ENCODE measurements at places on chromosomes 1 and 21.

- DNase-seq, result no peak
Observed at GRCh38 chr1:103859721-103860120, 110.0 kb downstream of the AMY1C start.

- no peak for DNase-seq
Observed at GRCh38 chr1:216958569-216958968, 235.3 kb upstream of the ESRRG start.

- no peak for DNase-seq
Observed at GRCh38 chr1:150385537-150386445, 21.8 kb downstream of the RPRD2 start.

DNA sequence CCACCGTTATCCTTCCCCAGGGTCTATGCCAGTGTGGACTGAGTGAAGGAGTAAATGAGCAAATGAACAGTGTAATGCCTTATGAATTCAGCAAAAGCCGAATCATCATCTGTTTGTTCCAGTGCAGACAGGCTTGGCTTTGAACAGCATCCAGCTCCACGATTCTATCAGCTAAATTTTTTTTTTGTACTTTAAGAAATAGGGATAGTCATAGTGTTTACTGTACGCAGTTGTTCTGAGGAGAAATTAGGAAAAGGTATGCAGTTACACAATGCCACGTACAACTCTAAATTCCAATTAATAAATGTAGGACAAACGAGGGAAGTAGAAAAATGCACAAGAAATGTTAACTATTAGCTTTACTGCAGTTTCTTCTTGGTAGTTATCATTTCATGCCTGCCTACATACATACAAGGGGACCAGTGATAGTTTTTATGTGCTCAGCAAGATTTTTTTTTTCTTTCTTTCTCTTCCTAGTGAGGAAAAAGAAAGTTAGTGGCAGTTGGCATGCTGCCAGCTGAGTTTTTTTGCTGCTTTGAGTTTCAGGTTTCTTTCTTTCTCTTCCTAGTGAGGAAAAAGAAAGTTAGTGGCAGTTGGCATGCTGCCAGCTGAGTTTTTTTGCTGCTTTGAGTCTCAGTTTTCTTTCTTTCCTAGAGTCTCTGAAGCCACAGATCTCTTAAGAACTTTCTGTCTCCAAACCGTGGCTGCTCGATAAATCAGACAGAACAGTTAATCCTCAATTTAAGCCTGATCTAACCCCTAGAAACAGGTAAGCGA is at the start of gene IFI44L:
TSS of gene IFI44L (plus strand) at position 646 of the 777 bp plus-strand sequence. CDS start 7,468 bp downstream, outside the sequence.
- peak; percentile 39 for DNase-seq

DNA sequence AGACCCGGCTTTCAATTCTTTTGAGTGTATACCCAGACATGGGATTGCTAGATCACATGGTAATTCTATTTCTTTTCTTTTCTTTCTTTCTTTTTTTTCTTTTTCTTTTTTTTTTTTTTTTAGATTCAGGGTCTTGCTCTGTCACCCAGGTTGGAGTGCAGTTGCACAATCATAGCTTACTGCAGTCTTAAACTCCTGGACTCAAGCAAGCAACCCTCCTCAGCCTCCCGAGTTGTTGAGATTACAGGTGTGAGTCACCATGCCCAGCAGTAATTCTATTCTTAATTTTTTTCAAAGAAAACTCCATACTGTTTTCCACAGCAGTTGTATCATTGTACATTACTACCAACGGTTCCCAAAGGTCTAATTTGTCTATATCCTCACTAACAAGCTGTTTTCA is 13.5 kb upstream of the RNF186 start:
- DNase-seq, result no peak

DNA sequence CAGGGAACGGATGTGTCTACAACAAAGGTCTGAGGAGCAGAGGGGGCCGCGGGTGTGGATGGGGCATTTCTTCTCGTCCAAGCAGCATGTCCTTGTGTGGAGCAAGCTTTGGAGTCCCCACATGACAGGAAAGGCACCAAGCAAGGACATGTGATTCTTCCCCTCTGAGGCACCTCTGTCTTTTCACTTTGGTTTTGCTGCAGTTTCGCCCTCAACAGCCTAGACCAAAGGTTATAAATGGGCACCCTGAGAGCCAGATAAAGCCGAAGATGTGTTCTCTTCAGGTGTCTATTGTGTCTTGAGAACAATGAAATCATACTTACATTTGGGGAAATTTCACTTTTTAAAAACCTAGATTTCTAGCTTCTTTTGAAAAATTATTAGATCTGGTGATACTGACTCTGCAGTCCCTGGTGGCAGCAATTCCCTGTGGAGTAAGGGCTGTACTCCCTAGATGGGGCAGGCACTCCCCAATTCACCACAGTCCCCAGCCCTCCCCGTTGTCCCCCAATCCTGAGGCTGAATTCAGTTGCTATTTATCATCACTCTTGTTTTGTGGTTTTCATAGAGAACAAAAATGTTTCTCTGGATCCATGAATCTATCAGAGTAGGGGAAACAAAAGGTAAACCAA is 28.8 kb upstream of the IKBKE start:
- no peak for DNase-seq

DNA sequence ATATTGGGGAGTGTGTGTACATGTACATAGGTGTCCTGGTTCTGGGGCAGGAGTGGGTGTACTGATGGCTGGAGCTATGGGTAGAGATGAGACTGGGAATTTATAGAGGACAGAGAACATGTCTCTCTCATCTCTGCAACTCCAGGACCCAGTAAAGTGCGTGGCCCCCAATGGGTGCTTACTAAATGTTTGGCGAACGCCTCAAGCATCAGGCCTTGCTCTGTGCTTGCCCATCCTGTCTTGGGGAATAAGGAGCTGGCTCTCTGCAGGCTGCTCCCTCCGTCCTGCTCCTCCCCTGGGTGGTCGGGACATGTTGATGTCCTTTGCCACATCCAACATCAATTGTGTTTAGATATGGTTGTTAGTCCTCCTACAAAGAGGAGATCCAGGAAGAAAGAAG is 161.7 kb downstream of the ZSCAN20 start:
- no peak for DNase-seq

- DNase-seq, result no peak
Observed at GRCh38 chr1:78691995-78692747, 42.5 kb downstream of the IFI44 start.

DNA sequence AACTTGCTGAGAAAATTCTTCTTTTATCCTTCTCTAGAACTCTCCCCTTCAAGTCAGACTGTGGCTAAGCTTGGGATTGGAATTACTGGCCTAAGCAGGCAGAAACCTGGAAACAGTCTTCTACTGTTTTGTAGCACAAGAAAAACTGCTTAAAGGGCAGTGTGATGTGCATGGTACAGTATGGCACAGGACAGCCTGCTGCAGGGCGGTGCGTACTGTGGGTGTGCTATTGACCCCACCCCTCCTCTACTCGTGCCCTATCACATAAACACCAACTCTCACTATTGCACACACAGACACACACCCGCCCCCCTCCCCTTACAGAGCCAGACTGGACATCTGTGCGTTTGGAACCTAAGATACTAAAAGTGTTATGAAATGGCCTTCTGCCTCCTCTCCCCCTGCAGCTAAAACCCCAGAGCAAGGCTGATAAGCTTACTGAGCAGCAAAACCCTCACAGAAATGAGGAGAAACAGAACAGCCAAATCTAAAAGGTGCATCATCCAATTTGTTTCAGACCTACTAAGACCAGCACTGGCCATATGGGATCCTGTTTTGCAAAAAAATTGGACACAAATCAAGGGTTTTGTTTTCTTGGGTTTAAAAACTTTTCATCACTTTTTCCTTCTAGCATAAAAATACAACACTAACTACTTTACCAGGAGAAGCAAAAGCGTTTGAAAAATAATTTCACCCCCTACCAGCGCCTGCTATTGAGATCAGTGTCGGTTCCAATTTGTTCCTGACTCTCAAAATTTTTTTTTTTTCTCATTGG is 355.8 kb upstream of the LYPLAL1 start:
- no peak for DNase-seq

GRCh38 chr1:221800831-221801230 is 58.9 kb upstream of the DUSP10 start:
- no peak for DNase-seq

- DNase-seq, result no peak
Observed at GRCh38 chr1:115714572-115715141, 53.9 kb downstream of the CASQ2 start.

GRCh38 chr1:180247061-180247460 is 17.0 kb downstream of the LHX4 start:
- no peak for DNase-seq

DNA sequence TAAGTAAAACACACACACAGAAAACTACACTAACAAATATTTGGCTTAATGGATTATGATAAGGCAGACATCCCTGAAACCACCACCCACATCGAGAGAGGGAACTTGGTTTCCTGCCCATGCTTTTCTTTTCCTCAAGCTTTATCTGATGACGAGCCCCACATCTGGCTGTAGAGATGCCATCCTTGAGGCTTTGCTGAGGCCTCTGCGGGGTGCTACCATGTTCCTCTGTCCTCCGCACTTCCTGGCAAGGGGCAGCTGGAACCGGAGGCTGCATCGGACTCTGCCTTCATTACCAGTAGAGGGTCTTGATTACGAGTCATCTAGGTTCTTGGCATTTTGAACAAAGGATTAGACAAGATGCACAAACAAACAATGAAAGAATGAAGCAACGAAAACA is 21.7 kb upstream of the C1orf174 start:
- no peak for DNase-seq

DNA sequence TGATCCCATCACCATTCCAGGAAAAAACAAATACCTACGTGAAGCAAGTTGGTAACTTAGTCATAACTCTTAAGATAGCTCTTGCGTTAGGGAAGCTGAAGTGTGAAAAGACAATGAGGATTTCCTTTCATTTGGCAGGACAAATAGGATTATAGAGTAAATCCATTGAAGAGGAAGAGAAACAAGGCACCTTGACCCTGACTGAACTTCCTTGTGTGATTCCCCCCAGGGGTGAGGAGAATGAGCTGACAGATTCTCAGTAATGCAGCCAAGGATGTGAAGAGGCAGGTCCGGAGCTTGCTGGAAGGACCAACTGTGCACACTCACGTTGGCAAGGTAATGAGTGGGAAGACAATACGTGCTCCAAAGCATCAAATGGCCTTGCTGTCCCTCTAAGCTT is 55.0 kb upstream of the HMCN1 start:
- DNase-seq, result no peak

- DNase-seq, result no peak
Observed at GRCh38 chr21:14753466-14754258, 207.5 kb upstream of the SAMSN1 start.

GRCh38 chr1:48697066-48697707 is 79.5 kb downstream of the BEND5 start:
- DNase-seq, result no peak

DNA sequence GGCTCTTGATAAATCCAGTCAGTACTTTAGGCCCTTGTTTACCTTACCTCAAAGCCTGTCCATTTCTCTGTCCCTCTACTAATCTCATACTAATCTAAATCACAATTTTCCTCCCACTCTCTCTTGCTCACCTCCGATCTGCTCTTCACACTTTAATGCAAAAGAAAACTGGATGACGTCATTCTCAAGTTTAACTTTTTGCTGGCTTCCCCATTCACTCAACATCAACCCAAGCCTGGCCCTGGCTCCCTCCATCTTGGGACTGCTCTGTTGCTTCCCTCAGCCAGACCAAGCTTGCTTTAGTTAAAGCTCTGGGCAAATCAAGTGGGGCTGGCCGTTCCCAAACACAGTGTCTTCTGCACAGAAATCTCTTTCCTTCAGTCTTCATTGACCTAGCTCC is 29.7 kb downstream of the COA6 start:
- DNase-seq, result no peak

DNA sequence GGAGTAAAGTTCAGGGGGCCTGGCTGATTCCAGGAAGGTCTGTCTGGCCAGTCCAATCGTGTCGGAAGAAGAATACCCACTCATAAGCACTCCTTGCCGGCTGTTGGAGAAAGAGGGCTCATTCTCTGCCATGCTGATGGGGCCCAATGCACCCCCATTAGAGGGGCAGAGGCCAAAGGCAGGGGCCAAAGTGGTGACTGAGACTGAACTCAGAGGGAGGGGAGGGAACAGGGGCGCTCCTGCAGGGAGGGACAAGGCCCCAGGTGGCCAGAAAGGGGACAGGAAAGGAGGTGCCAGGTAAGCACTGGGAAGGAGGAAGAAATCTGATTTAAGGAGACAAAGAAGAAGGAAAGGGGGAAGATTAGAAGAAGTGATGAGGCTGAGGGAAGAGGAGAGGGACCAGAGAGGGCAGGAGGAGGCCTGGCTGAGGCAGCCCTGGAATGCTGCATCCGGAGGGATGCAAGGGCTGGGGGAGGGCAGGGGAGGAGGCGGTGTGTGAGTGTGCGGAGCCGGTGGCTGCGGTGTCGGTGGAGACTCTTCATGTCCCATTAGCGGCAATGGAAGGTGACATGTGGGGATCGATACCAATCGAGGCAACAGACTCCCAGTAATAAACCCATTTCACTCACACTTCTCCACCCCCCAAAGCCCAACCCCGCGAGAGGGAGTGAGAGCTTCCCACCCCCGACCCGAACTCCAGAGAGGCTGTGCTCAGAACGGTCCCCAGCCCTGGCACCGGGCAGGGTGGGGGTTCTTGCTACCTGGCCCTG is 12.0 kb upstream of the ETV3L start:
- DNase-seq, result no peak

DNA sequence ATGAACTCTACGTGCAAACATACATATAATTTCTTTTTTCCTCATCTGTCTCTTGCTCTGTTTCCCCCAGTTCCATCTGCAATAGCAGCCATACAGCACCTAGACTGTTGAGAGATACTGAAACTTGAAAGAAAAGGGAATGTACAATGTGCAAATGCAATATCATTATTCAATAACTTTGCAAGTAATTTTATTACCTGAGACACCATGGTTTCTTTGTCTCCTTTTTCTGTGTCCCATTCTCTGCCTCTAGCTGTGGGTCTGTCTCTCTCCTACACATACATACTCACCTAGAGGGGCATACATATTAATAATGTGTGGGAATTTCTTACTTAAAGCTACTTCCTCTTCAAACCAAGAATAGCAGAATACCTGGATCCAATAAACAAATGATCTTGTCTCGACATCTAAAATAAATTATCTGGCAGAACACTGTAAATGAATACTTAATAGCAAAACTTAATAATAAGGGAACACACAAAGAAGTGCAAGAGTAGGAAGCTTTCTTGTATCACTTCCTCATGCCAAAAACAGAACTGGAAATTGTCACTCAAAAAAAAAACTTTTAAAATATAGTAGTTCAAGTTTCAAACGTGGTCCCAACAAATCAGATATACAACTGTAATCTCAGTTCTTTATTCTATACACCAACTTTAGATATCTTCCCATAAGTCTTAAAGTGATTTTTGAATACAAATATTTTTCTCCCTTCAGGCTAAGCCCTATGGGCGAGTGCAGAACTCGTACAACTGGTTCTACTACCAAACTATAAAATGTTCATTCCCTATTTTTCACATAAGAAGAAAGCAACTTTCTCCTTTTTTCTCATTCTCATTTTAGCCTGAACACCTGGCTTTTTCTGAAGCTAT is 194.6 kb downstream of the NRIP1 start:
- DNase-seq, result no peak

- no peak for DNase-seq
Observed at GRCh38 chr1:199399996-199400724, 627.4 kb upstream of the NR5A2 start.

Measured in AG09309 (cell line).